ENCODE measurements at places on chromosomes 4 and X.

- no peak for DNase-seq
Observed at GRCh38 chr4:184955636-184956035, 62.7 kb upstream of the HELT start.

DNA sequence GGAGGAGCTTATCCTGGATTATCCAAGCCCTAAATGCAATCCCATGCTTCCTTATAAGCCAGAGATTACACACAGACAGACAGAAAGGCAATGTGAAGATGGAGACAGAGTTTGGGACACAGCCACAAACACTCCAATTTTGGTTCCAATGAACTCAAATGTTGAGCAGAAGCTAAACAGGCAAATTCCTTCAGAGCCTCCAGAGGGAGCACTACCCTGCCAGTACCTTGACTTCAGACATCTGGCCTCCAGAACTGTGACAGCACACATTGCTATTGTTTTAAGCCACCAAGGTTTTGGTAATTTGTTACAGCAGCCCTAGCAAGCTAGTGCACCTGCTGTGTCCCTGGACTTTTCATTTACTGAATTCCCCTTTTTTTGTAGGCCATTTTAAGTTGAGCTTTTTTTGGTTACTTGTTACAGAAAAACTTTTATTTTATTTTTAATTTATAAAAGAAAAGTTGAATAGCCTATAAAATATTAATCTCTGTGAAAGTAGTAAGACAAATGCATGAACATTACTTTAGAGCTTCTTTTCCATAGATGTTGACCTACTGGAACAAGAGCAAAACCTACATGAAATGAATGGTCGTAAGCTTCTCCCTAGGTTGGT is 33.4 kb upstream of the SRD5A3 start:
- DNase-seq, result no peak

DNA sequence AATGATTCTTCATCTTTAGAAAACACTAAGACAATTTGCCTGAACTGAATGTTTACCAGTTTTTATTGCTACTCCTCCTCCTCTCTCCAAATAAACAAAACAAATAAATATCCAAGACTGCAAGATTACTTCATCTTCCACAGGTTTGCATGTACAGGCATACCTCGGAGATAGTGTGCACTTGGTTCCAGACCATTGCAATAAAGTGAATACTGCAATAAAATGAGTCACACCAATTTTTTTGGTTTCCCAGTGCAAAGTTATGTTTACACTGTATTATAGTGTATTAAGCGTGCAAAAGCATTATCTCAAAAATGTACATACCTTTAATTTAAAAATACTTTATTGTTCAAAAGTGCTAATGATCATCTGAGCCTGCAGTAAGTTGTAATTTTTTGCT is 53.3 kb downstream of the FBXL5 start:
- no peak for DNase-seq

DNA sequence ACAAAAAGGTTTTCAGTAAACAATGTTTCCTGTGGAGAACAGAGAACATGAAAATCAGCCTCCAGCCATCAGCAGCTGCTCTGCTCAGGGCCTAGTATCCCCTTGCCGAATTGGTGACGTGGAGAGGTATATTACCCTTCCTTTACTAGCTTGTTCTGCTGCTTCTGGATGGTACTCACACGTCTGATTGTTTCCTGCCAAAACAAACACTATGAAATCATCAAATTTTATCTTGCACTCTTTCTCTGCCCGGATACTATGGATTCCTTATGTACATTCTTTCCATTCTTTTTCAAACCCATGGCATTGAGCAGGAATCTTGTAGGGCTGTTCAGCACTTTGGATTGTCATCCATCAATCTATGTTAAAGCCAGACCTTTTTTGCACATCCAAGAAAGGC is 18.8 kb upstream of the METAP1 start:
- peak; percentile 64 for DNase-seq

DNA sequence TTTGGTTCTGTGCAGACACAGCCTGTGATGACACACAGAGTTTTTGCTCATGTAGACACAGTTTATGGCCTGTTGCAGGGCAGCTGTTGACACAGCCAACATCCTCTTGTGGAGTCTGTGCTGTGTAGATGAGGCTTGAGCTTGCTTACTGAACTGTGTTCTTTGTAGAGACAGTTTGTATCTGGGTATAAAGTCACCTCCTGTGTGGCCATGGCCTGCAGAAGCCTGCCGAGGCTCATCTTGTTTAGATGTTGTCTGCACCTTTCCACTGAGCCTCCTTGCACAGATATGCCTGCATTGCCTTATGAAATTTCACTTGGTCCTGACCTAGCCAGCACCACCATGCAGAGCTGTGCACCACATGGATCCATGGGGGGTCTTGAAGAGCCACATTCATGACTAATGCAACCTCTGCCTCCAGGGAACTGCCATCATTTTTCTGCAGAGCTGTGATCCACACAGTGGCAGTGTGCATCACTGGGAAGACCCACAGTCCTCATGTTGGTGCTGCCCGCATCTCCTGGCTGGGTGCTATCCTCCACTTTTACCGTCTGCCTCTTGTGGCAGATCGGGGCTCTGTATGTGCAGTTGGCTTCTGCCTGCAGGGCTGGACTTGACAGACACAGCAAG is 198.0 kb upstream of the MAMLD1 start:
- DNase-seq, result no peak

GRCh38 chrX:131987252-131987651 is 35.9 kb upstream of the STK26 start:
- no peak for DNase-seq

- peak; percentile 89 for DNase-seq
Observed at GRCh38 chr4:119020158-119020557, 115.5 kb upstream of the MYOZ2 start.

- DNase-seq, result no peak
Observed at GRCh38 chr4:7013175-7013574, 30.0 kb upstream of the TADA2B start.
